ENCODE measurements at places on chromosomes 11 and 22. TPM values are rescaled to one million over a fixed set of nuclear protein-coding genes. Genes with fewer than 3 reads are reported as not detected.

DNA sequence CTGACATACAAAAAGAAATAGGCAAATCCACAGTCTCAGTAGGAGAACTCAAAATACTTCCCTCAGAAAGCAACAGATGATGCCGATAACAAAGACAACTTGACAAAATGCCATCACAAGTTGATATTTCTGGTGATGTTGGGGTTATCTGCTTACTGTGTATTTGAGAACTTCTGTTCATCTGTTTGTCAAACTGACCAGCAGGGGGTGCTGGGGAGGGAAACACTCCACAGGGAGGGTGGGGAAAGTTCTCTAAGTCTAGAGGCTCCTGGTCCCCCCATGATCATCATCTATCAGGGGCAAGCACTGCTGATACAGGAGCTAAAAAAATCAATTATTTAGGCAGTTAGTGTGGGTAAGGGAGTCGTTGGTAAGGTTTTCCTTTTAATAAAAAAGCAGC is 19.2 kb downstream of the GLYATL1 start:
- no peak for DNase-seq

The ISX gene
- not detected for total RNA-seq

DNA sequence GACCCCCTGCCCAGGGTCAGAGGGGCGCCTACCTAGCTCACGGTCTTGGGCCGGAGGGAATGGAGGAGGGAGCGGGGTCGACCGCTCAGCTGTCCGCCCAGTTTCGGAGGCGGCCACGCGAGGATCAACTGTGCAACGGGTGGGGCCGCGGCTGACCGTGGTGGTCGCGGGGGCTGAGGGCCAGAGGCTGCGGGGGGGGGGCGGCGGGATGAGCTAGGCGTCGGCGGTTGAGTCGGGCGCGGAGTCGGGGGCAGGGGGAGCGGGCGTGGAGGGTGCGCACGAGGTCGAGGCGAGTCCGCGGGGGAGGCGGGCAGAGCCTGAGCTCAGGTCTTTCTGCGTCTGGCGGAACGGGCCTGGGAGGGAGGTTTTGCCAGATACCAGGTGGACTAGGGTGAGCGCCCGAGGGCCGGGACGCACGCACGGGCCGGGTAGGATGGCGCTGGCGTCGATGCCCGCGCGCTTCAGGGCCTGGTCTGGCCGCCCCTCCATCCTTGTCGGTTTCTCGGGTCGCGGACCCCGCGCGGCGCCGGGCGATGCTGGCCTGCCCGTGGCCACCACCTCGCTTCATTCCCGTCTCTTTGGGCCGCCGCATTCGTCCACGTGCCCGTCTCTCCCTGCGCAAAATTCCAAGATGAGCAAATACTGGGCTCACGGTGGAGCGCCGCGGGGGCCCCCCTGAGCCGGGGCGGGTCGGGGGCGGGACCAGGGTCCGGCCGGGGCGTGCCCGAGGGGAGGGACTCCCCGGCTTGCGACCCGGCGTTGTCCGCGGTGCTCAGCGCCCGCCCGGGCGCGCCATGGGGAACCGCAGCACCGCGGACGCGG is at the start of gene DRD4:
Gene DRD4, plus strand, starts transcription at position 759 of the 822 bp plus-strand sequence. Its CDS starts 36 bp downstream, at position 795.
- DNase-seq, result no peak

The SCGB1C1 gene
- total RNA-seq, result not detected

- no peak for DNase-seq
Measured at GRCh38 chr11:79026803-79027445, 413.9 kb downstream of the TENM4 start.

Measured in thoracic aorta (tissue), 2 donors.